ENCODE measurements at places on chromosomes 5 and 9.

DNA sequence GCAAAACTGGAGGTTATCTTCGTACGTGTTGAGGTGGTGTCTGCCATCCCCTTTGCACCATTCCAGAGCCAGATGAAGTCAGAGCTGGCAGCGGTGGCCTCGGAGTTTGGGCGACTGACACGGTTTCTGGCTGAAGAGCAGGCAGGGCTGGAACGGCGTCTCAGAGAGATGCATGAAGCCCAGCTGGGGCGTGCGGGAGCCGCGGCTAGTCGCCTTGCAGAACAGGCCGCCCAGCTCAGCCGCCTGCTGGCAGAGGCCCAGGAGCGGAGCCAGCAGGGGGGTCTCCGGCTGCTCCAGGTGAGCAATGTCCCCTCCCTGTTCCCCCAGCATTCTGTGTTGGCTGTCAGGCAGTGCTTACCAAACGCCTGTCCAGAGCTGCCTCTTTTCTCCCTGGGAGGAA, 9.5 kb downstream of the TRIM41 start:
- DNase-seq = no peak

DNA sequence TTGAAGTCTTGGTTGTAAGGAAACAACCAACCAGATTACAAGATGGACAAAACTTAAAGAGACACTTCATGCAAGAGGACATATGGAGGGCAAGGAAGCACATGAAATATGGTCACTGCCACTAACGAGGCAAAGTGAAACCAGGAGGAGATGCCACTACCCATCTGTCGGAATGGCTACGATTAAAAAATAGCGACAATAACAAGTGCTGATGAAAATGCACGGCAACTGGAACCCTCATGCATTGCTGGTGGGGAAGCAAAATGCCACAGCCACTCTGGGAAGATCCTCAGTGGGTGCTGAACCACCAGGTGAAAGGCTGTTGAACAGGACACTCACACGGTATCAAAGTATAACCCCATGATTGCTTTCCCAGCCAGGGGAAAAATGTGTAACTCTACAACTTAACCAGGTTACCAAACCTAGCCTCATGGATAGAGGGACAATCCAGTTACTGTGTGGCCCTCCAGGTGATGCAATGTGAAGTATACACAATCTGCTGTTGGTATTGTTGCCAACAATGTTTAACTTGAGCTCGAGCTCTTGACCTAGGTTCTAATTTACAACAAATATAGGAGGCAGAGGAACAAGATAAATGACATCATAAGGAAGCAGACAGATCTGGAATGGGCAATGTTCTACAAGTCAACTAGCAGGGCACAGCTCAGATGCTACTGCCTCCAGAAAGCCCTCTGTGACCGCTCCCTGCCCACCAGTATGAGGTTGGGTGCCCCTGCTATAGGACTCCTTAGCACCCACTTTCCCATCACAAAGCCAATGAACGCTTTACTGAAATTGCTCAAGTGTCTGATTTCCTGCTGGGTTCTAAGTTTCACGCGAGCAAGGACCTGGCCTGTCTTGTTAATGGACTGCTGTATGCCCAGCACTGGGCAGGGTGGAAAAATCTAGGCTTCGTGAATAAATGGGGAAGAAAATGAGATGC, 25.8 kb downstream of the SH3PXD2B start:
- DNase-seq = no peak

GRCh38 chr5:5192681-5193080, 52.6 kb downstream of the ADAMTS16 start:
- DNase-seq = no peak

GRCh38 chr5:128695791-128696530, 157.9 kb upstream of the FBN2 start:
- no peak for DNase-seq

DNA sequence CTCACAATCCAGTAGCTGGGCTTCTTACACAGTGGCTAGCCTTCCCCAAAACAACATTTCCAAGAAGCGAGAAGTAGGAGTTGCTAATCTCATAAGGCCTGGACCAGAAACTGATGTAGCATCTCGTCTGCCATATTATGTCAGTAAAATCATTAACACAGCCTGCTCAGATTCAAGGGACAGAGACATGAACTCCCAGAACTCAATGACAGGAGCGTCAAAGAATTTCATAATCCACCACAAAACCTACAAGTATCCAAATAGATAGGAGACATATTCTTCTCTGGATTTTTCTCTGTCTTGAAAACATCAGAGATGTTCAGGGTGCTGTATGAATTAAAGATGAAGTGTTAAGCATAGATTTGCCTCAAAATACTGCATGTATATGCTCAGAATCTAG, 457.6 kb upstream of the ACTBL2 start:
- DNase-seq = no peak

DNA sequence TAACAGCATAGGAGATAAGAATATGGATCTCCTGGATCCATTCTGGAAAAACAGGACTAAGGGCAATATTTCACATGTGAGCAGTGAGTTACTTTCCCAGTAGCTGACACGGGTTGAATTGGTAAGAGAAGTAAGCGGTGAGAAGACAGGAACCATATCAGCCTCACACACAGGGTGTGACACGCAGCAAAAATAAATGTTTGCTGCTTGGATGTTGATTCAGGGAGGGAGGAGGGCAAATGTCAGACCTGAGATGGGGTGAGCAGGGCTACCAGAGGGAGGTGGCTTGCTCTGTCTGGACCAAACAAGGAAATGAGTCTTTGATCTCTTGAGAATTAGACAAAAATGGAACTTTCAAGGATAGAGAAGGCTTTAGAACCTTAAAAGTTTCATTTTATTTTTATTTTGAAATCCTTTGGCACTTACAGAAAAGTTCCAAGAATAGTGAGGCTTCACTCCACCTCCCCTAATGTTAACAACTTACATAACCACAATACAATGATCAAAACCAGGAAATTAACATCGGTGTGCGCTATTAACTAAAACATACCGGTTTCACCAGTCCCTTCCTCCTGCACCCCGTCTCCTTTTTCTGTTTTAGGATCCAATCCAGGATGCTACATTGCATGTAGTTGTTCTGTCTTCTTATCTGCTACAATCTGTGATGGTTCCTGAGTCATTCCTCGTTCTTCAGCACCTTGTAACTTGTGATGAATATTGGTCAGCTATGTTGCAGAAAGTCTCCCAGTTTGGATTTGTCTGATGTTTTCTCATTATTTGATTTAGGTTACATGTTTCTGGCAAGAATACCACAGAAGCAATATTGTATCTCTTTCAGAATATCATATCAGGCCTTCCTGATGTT, 20.5 kb upstream of the ARHGEF28 start:
- no peak for DNase-seq

DNA sequence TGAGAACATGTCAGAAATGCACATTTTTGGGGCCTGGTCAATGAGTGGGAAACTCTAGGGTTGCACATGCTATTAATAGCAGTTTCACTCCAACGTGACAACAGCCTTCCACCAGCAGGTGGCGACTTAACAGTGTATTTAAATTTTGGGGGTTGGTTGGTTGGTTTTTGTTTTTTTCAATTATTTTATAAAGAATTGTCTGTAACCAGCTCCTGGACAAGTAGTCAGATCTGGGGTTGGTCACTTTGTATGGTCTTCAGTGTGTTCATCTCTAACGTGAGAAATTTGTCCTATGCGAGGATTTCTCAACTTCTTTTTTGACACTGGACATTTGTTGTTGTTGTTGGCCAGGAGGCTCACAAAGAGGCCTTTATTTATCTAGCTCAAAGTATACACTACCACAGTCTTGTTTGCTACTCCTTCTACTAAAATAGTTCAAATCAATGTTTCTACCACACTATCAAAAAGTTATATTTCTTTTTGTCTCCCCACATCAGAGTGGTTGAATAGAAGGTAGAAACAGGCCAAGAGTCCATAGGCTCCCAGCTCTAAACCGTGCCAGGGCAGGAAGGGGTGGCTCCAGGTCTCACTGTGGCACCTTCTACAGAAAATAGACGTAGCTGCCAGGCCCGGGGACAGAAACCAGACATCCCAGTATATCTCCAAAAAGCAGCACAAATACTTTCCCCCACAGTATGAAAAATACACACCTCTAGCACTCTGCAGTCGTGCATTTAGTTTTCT, 110.4 kb downstream of the TRPM6 start:
- peak; percentile 54 for DNase-seq

GRCh38 chr9:128358861-128359260, 12.3 kb upstream of the URM1 start:
- no peak for DNase-seq

DNA sequence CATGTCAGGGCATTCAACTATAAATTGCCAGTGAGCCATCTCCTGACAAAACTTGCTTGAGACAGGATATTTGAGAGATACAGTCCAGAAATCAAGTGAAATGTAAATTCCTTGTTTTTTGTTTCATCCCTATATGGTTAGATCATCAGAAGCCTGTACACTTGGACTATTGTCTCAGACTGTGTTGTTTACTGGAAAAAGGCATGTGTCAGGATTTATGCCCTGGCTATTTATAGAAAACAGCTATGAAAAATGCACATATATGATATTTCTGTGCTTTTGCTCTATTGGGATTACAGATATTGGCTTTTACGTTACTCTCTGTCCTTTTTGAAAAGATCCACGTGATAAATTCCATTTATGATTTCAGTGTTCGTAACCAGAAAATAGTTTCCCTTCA, 44.2 kb downstream of the IL31RA start:
- DNase-seq = no peak

GRCh38 chr5:153157156-153157555, 333.3 kb upstream of the GRIA1 start:
- no peak for DNase-seq

- no peak for DNase-seq
Observed at GRCh38 chr5:74519679-74520078, 120.8 kb downstream of the ENC1 start.

DNA sequence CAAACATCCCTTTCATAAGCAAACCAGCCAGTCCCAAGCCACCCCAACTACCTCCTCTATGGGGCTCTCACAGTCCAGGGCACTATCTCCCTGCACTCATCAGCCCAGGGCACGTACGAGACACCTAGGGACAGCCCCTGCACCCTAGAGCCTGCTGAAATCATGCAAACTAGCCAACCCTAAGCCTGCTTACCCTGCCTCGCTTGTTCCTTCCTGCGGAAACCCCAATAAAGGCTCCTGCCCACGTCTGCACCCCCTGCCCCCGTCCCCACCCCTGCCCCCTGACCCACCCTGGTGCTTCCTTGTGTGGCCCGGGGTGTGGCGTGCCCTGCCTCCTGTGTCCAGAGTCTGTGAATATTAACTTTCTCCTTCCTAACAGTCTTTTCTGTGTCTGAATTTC, 135.9 kb downstream of the GADD45G start:
- no peak for DNase-seq

DNA sequence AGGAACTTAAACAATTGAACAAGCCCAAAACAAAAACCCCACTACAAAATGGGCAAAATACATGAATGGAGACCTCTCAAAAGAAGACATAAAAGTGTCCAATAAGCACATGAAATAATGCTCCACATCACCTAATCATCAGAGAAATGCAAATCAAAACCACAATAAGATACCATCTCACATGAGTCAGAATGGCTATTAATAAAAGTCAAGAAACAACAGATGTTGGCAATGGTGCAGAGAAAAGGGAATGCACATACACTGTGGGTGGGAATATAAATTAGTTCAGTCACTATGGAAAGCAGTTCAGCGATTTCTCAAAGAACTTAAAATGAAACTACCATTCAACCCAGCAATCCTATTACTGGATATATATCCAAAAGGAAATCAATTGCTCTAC, 337.4 kb upstream of the GRIA1 start:
- no peak for DNase-seq

- no peak for DNase-seq
Observed at GRCh38 chr9:109213285-109214121, 46.5 kb upstream of the FRRS1L start.

- DNase-seq = no peak
Observed at GRCh38 chr5:40652441-40653220, 27.1 kb upstream of the PTGER4 start.

- no peak for DNase-seq
Observed at GRCh38 chr9:1052365-1053281, 2.5 kb downstream of the DMRT2 start.

DNA sequence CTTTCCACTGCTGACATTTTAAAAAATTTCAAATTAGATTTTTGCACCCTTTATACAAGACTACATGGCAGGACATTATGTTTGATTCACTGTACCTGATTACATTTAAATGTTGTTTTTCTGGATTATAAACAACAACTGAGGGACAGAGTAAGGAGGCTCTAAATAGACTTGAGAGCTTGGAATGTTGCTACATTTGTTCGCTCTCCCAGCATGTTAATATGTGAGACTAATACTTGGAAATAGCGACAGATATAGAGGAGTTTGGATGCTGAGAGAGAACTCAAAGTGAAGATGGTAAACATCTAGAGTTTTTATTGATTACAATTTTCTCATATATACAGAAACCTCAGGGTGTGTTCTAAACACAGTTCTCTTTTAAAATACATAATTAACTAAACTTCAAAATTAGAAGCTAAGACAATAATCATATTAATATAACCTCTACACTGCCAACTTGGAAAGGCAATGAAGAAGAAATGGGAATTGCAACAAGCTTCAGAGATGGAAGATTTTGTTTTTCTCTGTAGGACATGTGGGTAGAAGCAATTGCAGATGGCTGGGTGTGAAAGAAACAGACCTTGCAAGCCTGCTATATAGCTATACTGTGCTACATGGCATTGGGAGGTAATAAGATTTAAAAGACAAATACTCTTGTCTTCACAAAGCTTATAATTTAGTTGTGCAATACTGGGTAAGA, 1.4 kb upstream of the NDFIP1 start:
- no peak for DNase-seq

GRCh38 chr5:143471666-143472464, 68.4 kb upstream of the NR3C1 start:
- no peak for DNase-seq

DNA sequence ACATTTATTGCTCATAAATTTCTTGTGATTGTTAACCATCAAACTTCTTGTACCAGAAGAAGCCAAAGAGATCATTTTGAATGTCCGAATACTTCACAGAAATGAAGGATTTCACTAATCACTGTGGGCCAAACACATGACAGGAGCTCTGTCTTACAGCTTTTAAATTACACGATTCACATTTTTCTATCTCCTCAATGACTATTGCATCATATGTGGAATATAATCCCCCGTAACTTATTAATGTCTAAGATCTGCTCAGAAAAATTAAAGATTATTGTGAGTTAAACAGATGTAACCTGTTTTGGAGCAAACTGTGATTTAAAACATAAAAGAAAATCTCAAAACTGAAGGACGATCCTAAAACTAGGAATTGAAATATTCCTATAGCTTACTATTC, 645.2 kb upstream of the COX7C start:
- no peak for DNase-seq

- DNase-seq = no peak
Observed at GRCh38 chr5:65320250-65320649, 161.5 kb downstream of the ADAMTS6 start.

DNA sequence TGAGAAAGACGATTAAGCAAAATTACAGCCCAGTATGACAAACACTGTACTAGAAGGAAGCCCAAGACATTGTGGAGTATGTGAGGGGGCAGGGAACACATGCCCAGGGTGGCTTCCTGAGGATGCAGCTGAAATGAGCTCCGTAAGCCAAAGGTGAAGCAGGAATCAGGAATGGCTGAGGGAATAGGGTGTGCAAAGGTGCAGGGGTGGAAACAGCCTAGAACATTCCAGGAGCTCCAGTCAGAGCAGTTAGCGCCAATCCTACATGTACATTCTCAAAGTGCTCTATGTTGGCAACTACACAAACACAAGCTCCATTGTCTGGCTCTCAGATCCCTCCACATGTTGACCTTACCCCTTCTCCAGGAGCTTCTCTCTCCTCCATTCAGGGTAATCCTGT, 257.9 kb downstream of the MAN2A1 start:
- no peak for DNase-seq

GRCh38 chr9:132143359-132143758, 18.5 kb upstream of the NTNG2 start:
- no peak for DNase-seq

- no peak for DNase-seq
Observed at GRCh38 chr9:108552459-108553040, 303.2 kb downstream of the ACTL7B start.

Measured in HL-60 (cell line).